Metanephros (tissue), 2 donors: ENCODE measurements at places on chromosomes 5 and 9. TPM values are rescaled to one million over a fixed set of nuclear protein-coding genes. Genes with fewer than 3 reads are reported as not detected.

IFNA2 gene
- total RNA-seq = not detected

ADRB2 gene
- total RNA-seq = 3.0 TPM

SV2C gene
- 0.18 TPM for total RNA-seq

PHYHD1 gene
- total RNA-seq = 41.6 TPM

CTSV gene
- 4.4 TPM for total RNA-seq

MYOT gene
- 54.2 TPM for total RNA-seq

IER5L gene
- 97.3 TPM for total RNA-seq

TMEM232 gene
- 7.3 TPM for total RNA-seq

CARD9 gene
- total RNA-seq = 5.7 TPM

ADAMTS19 gene
- total RNA-seq = 8.5 TPM

PAM gene
- 160 TPM for total RNA-seq

C5orf58 gene
- not detected for total RNA-seq

SEMA4D gene
- 53.8 TPM for total RNA-seq

CD72 gene
- 3.3 TPM for total RNA-seq

MARCOL gene
- total RNA-seq = not detected

PCDHB8 gene
- 2.6 TPM for total RNA-seq

BHMT2 gene
- 31.5 TPM for total RNA-seq

AQP7 gene
- 24.2 TPM for total RNA-seq

DIAPH1 gene
- 37.0 TPM for total RNA-seq

SARDH gene
- 19.6 TPM for total RNA-seq

ECSCR gene
- 24.9 TPM for total RNA-seq

OSMR gene
- 15.7 TPM for total RNA-seq

VAV2 gene
- total RNA-seq = 27.6 TPM

GRIN3A gene
- 2.5 TPM for total RNA-seq

FBP2 gene
- 26.9 TPM for total RNA-seq

EQTN gene
- 1.4 TPM for total RNA-seq

TMEM267 gene
- 10.3 TPM for total RNA-seq

STPG3 gene
- total RNA-seq = not detected

C9orf152 gene
- 0.18 TPM for total RNA-seq

ELOVL7 gene
- 18.4 TPM for total RNA-seq

COL27A1 gene
- 49.3 TPM for total RNA-seq

LCN15 gene
- not detected for total RNA-seq

CRHBP gene
- total RNA-seq = 33.6 TPM

SLC4A9 gene
- total RNA-seq = 21.8 TPM

TAF1L gene
- total RNA-seq = not detected

IL6ST gene
- 139 TPM for total RNA-seq

C1QTNF2 gene
- 4.6 TPM for total RNA-seq

AK6 gene
- total RNA-seq = 20.7 TPM

TPPP gene
- 6.4 TPM for total RNA-seq

TLX3 gene
- total RNA-seq = not detected

TAF11L9 gene
- not detected for total RNA-seq

CTXN3 gene
- 0.47 TPM for total RNA-seq

SDHA gene
- 121 TPM for total RNA-seq

IL13 gene
- total RNA-seq = not detected

RHOBTB3 gene
- total RNA-seq = 151 TPM

SREK1 gene
- total RNA-seq = 178 TPM

DRD1 gene
- not detected for total RNA-seq

PDE8B gene
- total RNA-seq = 5.1 TPM

TRIM36 gene
- total RNA-seq = 1.3 TPM

FIBCD1 gene
- 0.29 TPM for total RNA-seq

ACOT12 gene
- total RNA-seq = 1.3 TPM

RGS7BP gene
- total RNA-seq = 9.8 TPM

KIF3A gene
- 12.0 TPM for total RNA-seq

SLC6A18 gene
- total RNA-seq = 0.70 TPM

PKN3 gene
- 6.1 TPM for total RNA-seq

PCDHGA3 gene
- total RNA-seq = 4.8 TPM

LVRN gene
- total RNA-seq = 2.6 TPM

AFAP1L1 gene
- total RNA-seq = 49.8 TPM

FOXE1 gene
- total RNA-seq = not detected
